Stimulated activated CD8-positive, alpha-beta memory T cell treated with anti-CD3 and anti-CD28 coated beads, Interleukin-4, amount 100 ng/mL, for 1 hour (primary cell): ENCODE measurements at places on chromosomes 1 and 21.

DNA sequence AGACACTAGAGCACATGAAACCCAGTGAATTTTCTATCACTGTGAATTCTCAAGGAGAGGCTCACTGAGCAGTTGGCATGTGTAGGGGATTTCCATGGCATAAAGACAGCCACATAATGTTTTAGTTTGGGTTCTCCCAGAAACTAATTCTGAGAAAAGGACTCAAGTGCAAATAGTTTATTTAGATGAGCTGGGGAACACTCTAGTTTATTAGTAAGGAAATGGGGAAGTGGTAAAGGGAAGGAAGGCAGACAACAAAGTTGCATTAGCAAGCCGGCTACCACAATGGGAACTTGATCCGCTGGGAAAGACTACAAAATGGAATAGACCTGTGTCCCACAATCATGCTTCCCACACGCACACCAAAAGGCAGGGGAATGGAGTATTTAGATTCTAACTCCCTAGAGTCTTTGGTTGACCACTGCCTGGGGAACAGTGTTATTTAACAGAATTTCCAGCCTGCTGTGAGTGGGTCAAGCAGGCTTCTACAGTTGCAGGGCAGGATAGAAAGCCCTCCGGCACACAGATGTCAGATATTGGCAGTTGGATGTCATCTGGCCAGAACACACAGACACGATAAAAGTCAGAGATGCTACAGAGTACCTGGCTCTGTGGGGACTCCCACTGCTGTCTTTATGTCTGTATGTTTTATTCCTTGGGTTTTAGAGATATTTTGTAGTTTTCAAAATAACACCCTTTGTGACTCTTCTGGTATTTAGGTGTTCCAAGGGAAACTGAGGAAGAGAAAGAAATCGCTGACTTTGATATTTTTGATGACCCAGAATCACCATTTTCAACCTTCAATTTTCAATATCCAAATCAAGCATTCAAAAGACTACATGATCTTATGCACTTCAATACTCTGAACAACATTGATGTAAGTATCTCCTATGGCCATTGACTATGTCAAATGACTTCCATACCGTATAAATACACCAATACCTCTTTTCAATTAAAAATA, 150.1 kb downstream of the PLA2G4A start:
- DNase-seq = no peak

DNA sequence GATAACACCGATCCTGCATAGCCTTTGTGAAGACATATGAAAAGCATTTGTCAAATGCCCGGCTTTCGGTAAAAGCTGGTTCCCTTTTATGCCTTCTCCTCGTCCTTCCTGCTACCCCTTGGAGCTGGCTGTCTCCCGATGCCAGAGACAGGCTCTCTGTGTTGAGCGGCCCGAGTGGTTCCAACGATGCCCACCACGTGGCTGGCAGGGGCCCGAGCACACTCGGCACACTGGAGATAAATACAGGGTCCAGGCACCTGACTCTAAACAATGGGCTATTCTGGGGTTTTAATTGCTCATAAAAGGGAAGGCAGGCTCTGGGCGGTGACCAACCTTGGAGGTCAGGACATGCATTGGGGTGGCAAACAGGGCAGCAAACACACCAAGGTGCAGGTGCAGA, 207.1 kb downstream of the HIVEP3 start:
- DNase-seq = no peak

GRCh38 chr1:158290321-158290844, 660 bp downstream of the CD1C start:
- no peak for DNase-seq

DNA sequence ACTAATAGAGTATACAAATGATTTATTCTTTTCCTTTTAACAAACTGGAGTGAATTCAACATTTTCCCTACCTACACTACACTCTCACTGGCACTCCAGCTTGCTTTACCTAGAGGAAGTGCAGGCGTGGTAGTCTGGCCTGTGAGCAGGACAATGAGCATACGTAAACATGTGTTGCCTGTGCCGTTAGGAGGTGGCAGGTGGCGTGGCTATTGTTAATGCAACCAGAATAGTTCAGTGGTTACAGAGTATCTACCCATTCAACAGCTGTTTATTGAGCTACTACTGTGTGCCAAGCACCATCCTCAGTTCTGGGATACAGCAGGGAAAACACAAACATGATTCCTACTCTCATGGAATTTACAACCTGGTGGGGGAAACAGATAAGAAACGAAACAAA, 299.7 kb upstream of the KAZN start:
- no peak for DNase-seq

DNA sequence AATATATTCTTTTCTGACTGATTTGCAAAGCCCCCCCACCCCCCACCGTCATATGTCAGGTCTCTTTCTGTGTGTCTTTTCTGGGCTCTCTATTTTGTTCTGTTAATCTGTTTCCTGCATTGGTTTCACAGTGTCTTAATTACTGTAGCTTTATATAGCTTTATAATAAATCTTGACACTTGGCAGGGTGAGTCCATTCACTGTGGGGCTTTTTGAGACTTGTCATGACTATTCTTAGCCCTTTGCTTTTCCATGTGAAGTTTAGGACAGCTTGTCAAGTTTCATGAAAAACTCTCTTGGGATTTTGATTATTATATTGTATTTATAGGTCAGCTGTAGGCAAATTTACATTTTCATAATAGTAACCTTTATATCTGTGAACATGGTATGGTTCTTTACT, 50.4 kb downstream of the MIGA1 start:
- no peak for DNase-seq

GRCh38 chr1:107263291-107263915, 122.6 kb downstream of the NTNG1 start:
- no peak for DNase-seq
